ENCODE measurements at places on chromosomes 2 and 18.

DNA sequence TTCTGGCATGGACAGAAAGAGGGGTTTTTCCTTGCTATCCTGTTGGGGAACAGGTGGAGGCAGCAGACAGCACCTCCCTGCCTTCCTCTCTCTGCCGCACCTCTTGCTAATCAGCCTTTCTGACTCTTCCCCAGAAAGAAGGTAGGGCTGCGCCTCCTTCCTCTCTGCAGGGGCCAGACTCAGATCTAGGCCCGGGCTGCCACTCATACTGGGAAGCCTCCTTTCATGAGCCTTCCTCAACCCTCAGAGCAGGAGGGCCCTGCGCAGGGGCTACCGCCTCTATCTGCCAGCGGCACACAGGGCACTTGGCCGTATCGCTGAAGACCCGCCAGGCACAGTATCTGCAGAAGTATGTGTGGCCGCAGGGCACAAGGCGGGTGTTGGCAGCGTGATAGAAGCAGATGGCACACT lies 7.1 kb downstream of the NEURL3 start:
- peak; percentile 74 for DNase-seq

GRCh38 chr2:41431756-41432155 lies 616.1 kb upstream of the PKDCC start:
- no peak for DNase-seq

GRCh38 chr18:48622911-48623431 lies 84.1 kb downstream of the CTIF start:
- no peak for DNase-seq

DNA sequence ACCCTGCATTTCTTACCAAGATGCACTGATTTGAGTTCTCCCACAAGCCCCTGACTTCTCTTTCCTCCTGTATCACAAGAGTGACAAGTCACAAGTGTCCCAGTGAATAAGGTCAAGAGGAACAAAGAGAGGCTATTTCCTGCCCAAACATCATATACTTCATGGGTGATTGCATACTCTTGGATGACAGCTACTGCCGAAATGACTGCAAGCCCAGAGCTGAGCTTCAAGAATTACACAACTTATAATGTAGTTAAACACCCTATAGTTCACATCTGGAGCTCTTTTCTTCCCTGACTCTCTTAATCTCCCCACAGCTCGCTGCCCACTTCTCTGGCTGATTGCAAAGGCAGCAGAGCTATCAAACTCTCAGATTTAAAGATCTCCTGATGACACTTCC lies 289.7 kb upstream of the PARD3B start:
- DNase-seq: no peak

GRCh38 chr18:79186649-79187048 lies 117.5 kb downstream of the ATP9B start:
- DNase-seq: no peak

Data from cerebellar nuclear complex (tissue), 1 donor.